Peyer's patch (tissue), 4 donors: ENCODE measurements at places on chromosomes 3 and 15.

DNA sequence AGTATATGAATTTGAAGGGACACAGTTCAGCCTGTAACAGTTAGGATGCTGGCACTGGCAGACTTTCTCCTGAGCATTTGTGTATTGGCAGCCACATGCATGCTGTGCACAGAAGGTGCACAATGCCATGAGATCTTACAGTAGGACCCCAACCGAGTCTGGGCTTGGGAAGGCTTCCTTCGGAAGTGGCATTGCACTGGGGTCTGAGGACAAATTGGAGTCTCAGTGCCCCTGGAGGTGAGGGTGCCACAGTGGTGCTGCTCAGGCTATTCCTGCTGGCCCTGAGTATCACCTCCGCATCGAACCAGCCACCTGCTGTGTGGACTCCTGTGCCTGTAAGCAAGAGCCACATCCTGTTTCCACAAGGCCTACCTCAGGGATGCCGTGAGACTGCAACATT, 99.5 kb downstream of the DNAJB8 start:
- H3K4me1 ChIP-seq = no peaks in the 10 kb centered on the region
- H3K36me3 ChIP-seq = no peaks in the 10 kb centered on the region

GRCh38 chr3:125192190-125193035, 20.1 kb downstream of the SLC12A8 start:
- H3K36me3 ChIP-seq = no peaks in the 10 kb centered on the region
- no peak for DNase-seq
- no peak overlapping the region for H3K4me3 ChIP-seq
- no peaks in the 10 kb centered on the region for H3K27me3 ChIP-seq
- no peaks in the 10 kb centered on the region for H3K4me1 ChIP-seq
- no peak overlapping the region for H3K27ac ChIP-seq

DNA sequence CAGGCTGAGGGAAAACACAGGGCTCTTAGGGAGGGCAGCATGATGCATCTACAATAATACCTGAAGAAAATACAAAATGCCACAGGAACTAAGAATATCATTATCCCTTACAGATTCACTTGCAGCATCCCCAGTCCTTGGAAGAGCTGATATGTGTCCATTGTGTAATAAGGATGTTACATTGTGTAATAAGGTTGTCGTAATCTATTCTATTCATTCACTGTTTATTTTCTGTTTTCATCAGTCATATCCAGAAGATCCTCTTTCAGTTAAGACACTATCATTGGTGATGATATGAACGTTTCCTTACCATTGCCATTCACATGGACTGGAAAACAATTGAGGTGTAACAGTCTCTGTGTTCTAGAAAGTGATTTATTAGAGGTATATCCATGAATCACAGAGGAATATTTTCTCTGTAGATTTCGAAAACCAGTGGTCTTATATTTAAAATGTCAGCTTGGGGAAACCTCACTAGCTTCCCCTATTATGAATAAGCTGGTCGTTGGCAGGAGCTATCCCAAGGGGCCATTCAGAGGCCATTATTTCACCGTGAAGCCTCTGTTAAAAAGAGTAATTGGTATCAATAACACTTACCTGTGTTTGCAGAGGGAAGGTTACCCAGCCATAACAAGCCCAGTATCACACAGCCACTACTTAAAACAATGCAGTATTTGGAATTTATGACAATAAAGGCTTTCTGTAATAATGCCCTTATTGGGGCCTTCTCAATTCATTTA, 241.1 kb downstream of the ZNF385D start:
- no peak overlapping the region for H3K4me3 ChIP-seq
- H3K27ac ChIP-seq = no peak overlapping the region
- no peaks in the 10 kb centered on the region for H3K4me1 ChIP-seq
- no peaks in the 10 kb centered on the region for H3K36me3 ChIP-seq

GRCh38 chr3:97515076-97515475, 249.5 kb upstream of the ARL6 start:
- no peak overlapping the region for H3K27ac ChIP-seq
- H3K27me3 ChIP-seq = no peaks in the 10 kb centered on the region
- no peaks in the 10 kb centered on the region for H3K36me3 ChIP-seq
- H3K4me1 ChIP-seq = no peaks in the 10 kb centered on the region
- DNase-seq = no peak

GRCh38 chr3:142027300-142027699, 122.0 kb downstream of the TFDP2 start:
- no peak for DNase-seq
- no peaks in the 10 kb centered on the region for H3K4me1 ChIP-seq
- H3K4me3 ChIP-seq = peak overlapping the region; percentile 56
- no peaks in the 10 kb centered on the region for H3K36me3 ChIP-seq
